LNCaP clone FGC (cell line): ENCODE measurements at places on chromosomes 7 and 10.

- DNase-seq: no peak
These were observed 437.3 kb downstream of the GLRX3 start for GRCh38 chr10:130573446-130573845.

- DNase-seq: no peak
These were observed 239.0 kb upstream of the KLF6 start for GRCh38 chr10:4024027-4024426.

DNA sequence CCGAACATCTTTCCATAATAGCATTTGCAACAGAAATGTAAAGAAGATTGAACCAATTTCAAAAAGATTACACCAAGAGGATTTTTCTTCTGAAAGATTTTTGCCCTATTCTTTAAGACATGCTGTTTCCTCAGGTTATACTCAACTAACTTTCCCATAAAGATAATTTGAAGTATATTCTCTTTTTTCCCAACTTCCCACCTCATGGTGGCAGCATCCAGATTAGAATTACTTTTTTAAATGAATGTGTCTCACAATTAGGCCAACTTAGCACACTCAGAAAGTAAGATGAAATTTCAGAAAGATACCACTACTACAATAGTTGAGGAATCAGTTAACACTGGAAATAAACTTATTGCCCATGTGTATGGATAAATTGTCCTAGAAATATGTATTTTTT is 178.2 kb upstream of the CSTF2T start:
- DNase-seq: no peak

DNA sequence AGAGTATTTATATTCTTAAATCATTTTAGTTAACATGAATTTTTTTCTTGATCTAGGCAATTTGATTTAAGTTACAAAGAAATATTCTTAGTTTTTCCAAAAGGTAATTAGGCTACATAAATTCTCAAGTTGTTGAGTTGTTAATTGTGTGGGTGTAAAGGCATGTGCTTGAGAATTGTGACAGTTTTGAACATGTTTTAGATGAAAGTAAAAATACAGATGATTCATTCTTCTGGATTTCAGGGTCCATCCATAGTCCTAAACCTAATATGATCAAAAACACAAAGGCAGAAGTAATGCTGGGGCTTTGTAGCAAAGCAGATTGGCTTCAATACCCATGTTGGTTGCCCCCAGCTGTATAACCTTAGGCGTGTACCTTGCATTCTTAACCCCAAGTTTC is 127.9 kb downstream of the CPED1 start:
- no peak for DNase-seq

DNA sequence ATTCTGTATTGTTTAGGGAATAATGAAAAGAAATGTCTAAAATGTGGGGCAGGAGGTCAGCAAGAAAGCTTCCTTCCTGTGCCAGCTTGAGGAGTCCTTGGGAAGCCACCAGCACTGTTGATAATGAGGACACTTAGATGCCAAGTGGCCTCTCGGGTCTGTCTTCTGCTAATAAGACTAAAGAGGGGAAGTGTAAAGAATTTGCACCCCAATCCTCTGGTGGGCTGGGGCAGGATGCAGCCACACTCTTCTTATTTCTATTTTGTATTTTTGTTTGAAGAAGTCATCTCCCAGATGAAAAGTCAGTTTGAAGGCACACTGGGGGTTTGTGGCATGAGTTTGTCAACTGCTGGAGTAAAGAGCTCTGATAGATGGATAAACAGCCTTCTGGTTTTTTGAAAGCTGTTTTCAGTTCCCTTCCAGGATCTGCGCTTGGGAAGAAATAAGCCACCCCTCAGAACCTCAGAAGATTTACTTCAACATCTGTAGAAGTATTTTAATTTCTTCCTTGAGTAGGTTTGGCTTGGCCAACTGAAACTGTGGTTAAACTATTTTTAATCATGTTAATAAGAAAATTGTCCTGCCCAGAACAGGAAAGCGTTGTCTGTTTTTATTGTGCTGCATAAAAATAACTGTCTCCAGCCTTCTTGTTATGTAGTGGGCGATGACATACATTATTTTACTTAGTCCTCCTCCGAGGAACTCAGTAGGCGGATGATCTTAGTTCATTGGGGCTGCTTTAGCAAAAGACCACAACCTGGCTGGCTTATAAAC is 128.8 kb upstream of the GPR26 start:
- no peak for DNase-seq

DNA sequence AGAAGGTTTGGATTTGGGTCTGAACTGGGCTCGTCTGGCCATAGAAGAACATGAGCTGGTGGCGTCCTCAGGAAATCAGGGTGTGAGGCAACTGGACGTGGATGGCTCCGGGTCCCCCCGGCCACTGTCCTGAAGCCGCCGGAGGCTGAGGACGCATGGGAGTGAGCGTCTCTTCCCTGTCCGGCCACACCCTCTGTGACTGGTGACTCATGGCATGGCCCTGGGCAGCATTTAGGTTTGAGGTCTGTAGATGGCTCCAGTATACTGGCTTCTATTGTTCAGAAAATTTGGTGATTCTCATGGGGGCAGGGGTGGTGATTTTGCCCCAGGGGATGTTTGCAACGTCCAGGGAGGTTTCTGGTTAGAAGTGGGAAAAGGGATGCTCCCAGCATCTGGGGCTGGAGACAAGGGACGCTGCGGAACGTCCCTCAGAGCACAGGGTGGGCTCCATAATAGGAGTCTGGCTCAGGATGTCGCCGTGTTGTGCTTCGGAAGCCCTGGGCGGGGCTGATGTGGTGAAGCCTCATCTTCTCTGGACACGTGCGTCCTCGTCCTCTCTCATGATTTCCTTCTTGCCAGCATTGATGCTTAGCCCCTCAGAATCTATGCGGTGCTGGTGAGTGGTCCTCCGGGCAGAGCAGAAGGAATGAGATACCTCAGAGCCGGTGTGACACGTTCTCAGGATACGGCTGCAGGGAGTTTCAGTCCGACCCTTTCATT is 49.9 kb downstream of the PITRM1 start:
- DNase-seq: no peak

- no peak for DNase-seq
These were observed 252.6 kb upstream of the ANKRD30A start for GRCh38 chr10:36872702-36873393.

GRCh38 chr7:135326636-135327280 is 93.1 kb downstream of the STRA8 start:
- no peak for DNase-seq

DNA sequence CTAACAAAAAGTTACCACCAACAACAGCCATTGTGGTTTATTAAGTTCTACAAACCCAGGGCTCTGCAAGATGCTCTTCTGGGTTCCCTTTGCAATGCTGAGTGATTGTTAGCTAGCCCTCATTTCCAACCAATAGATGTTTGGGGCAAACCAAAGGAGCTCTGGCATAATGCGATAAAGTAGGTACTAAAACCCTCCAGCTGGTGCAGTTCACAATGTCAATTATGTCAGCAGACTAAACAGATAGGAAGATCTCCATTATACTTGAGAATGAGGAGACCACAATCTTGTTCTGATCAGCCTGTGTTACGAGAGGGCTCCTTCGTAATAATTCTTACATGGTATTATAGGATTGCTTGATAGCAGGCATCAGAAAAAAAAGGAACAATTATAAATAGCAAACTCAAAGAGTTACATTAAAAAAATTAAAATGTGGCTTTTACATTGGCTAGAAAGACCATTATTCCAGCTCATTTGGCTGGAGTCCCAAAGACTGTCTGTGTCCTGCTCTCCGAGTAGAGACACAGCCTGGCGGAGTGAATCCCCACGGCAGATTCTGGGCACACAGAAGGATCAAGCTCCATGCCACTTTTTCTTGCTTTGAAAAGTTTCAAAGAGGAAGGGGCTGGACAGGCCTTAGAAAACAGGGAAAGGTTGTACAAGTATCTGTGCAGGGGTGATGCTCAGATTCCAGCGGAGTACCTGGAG is 93.8 kb downstream of the ZRANB1 start:
- DNase-seq: no peak

DNA sequence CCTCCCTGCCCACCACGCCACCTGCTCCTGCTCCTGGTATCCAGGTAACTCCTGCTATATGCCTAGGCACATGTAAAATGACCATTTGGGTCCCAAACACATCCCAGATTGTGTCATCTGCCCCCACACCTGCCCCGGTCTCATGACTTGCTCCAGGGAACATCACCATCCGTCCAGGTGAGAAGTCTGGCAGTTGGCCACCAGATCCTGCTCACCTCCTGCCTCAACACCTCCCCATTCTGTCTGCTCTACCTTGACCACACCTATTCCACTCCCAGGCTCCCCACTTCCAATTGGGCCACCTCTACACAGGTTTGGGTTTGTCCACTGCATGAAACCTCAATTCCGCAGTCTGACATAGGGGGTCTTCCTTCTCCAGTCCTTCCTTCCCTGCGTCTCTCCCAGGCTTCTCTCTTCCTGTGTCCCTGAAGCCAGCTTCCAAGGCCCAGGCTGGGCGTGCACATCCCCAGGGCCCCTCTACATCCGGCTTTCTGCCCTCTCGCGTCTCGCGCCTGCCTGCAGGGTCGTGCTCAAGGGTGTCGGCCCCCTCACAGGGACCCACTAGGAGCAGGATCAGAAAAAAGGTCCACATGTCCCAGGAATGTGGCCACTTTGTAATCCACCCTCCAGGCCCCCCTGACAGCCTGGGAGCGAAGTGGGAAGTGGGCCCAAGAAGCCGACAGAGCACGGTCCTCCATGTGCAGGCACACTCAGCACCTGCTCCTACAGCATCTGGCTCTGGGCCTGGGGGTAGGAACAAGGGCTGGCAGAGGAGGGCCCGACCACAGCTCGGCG is 49.3 kb upstream of the DAGLB start:
- DNase-seq: no peak

GRCh38 chr7:84912537-84912936 is 274.3 kb downstream of the SEMA3D start:
- DNase-seq: no peak

- no peak for DNase-seq
These were observed 247.4 kb upstream of the ETV1 start for GRCh38 chr7:14236834-14237233.

DNA sequence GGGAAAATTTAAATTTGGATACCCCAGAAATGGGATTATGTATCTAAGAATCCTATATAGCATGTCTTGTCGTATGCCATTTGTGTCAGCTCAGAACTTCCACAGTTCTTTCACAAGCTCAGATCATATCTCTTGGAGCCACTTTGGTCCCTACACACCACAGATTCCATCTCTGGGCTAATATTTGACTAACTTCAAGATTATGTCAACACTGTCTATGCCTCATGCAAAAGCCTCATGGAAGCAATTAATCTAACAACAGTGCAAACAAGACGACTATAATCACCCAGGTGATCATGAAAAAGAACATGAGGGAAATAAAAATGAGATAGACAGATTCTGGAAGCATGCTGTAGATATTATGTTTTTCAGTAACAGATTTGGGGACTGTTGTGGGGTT is 189.1 kb downstream of the LRRTM3 start:
- peak; percentile 95 for DNase-seq

- DNase-seq: no peak
These were observed 17.3 kb upstream of the ARL4A start for GRCh38 chr7:12670000-12670729.

DNA sequence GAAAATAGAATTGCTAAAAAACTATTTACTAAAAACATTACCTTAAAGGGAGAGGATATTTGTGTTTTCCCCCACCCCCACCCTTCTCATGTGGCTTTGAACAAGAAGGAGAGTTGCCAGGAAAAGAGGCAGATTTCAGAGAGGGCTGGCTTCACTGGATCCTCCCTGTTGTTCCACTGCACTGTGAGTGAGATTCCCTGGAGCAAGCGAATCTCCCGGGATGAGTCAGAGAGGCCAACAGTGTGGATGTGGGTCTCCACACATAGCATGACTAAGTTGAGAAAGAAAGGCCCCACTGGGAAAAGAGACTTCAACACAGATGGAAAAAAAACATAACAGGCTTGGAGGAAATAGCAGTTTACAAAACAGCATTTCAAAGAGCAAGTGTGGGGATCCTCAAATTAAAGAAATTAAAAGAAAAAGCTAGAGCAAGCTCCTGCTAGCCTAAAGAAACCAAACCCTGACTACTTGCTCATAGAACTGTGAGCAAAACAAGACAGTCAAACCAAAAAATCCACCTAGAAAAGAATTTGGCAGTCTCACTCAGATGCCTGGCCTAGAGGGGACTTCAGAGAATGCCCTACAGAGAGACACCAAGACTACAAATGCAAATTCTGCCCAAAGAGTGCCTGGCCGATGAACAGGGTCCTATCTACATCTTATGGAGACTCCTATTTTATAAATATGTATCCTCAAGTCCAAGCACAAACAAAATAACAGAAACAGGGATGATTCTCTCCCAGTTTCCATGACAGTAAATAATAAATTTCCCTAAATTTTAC is 3.4 kb downstream of the CAV1 start:
- no peak for DNase-seq

DNA sequence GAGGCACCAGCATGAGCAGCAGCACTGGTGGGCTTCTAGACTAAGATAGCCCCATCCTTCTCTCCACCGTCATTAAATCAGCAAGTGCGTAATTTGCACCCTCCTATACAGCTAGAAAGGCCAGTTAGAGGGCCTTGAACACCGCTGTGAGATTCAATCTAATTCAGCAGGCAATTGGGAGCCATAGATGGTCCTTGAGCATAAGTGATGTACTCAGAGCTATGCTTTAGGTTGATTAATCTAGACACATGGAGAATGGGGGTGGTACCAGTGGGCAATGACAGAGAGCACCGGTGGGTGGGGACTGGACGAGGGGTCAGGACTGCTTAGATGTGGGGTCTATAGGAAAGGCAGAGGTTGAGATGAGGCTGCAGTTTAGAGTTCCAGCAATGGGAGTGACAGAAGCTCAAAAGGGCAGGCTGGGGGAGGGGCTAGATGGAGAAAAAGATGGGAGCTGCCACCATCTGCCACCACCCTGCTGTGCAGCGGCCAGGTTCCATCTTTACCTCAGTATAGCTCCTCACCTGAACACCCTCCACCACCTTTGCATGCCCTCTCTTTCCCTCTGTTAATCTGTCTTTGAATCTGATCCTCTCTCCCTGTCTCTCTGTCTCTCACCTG is 87.3 kb downstream of the C10orf105 start:
- no peak for DNase-seq

- DNase-seq: peak; percentile 27
These were observed 67.7 kb downstream of the COL13A1 start for GRCh38 chr10:69869291-69869961.

GRCh38 chr7:129401967-129402860 is 32.0 kb upstream of the STRIP2 start:
- no peak for DNase-seq

GRCh38 chr7:51785876-51786275 is 469.3 kb upstream of the COBL start:
- DNase-seq: no peak

GRCh38 chr10:80407812-80408241 is 524 bp upstream of the PRXL2A start:
- no peak for DNase-seq

- no peak for DNase-seq
These were observed 534 bp upstream of the ACBD5 start for GRCh38 chr10:27241010-27241651.
